ENCODE measurements at places on chromosomes 7 and 10.

DNA sequence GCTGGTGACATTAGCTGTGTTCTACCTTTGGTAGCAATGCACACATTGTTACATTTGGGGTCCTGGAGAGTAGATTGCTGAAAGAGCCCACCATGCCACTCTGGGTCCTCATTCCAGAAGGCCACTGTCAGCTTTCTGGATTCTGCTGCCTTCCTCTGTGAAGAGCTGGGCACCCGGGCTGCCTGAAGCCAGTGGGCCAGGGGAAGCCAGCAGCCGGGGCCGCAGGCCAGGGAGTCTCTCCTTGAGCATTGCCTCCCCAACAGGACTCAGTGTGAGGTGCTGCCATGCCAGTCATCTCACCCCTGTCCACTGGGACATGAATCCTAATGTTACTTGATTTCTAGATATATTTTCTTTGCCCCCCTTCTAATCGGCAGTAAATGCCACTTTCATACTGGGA is 234.0 kb downstream of the SKAP2 start:
- DNase-seq, result no peak

GRCh38 chr7:131103997-131104396 is 223.7 kb upstream of the MKLN1 start:
- peak; percentile 90 for DNase-seq

DNA sequence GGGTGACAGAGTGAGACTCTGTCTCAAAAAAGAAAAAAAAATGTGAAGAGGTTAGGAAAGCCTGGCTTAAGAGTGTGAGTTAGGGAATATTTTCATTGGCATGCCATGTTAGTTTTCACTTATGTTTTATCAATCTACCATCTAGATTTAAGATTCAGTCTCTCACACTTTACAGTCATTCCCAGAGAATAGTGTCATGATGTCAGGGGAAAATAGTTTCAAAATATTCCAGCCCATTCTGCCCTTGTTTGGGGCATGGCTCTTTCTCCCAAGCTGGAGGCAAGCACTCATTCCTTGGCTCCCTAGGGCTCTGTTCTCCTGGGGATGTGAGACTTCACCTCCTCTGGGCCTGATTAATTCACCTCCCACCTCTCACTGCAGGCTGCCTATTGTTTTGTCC is 331.5 kb downstream of the CXCL12 start:
- DNase-seq, result no peak

DNA sequence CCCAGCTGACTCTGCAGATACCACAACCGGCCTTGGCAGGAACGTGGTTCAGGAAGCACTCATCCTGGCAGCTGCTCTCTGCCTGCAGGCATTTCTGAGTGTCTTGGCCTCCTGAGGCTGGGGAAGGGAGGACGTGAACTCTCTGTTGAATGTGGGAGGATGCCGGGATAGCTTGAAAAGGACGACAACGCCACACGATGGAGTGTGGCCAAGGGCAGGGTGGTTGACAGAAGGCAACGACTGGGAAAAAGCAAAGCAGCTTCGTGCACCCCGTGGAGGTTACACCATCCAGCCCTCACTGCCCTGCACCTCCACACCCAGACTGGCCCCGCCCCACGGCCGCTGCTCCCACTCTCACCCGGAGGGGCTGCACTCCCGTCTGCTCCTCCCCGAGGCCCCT is 466.1 kb upstream of the FOXK1 start:
- no peak for DNase-seq

- DNase-seq, result no peak
Measured at GRCh38 chr7:47185839-47186238, 396.1 kb downstream of the TNS3 start.

Measured in astrocyte (in vitro differentiated cells and primary cell).